Activated CD4-positive, alpha-beta T cell treated with anti-CD3 and anti-CD28 coated beads, Interleukin-2, amount 10 ng/mL, durations not matched to agents 7 days and 5 days (primary cell): ENCODE measurements at places on chromosomes 16 and 17.
A peak's percentile ranks its signal among the peaks of the same experiment; 100 is the strongest.

GRCh38 chr16:54291656-54292487, 5.3 kb upstream of the IRX3 start:
- DNase-seq = no peak

- DNase-seq = peak; percentile 49
Observed at GRCh38 chr17:60971515-60972369, 294.1 kb downstream of the BCAS3 start.

GRCh38 chr17:34413443-34414119, 50.5 kb upstream of the CCL1 start:
- DNase-seq = no peak

DNA sequence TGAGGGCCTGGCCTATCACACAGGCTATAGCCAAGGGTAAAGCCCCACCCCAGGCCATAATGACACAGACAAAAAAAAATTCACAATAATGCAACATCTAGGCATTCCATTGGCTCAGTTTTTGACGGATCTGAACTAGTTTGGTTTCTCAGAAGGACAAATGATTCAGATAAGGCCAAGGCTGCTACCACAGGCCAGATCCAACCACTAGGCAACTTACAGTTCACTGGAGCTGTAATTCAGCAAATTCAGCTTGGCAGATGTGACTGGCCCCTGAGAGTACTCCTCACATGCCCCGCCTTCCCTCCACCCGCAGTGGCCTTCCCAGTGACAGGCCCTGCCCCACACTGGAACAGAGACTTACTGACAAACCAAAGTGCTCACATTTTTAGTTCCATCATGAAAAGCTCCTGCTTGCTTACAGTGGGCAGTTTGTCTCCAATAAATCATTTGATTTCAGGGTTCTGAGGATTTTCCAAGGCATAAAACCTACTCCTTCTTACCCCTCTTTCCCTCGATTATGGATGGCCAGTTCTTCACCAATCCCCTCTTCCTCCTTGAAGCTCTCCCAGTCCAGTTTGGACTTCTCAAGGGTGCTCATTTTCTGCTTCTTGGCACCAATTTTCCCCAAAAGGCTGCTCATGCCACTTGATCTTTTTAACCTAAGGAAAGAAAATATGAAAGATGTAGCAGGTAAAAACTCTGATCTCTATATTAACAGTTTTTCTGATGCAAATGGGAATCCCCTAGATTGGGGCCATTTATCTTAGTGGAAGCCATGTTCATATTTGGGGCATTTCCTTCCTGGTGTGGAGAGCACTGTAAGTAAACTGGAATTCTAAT, 53.3 kb upstream of the BCAR1 start:
- DNase-seq = no peak

DNA sequence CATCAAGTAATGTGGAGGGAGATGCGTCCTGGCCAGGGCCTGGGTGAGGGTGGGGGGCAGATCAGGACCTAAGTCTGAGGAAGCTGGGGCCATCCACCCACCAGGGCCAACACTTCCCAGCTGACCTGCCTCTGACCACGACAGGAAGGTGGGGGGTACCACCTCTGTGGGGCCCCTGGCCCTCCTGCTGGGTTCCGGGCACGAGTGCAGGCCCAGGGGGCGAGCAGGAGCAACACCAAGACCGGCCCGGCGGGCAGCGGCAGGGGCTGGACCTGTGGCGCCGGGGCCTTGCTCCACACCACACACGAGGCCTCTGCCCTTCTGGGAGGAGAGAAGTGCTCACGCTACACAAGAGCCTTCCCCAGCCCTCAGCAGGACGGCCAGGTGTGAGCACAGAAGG, 13.3 kb downstream of the PDIA2 start:
- no peak for DNase-seq
